ENCODE measurements at places on chromosomes 3 and 15.

GRCh38 chr3:150806185-150806835 lies 43.3 kb upstream of the SIAH2 start:
- no peak for DNase-seq

- no peak for DNase-seq
Measured at GRCh38 chr15:87604857-87605446, 651.6 kb downstream of the NTRK3 start.

DNA sequence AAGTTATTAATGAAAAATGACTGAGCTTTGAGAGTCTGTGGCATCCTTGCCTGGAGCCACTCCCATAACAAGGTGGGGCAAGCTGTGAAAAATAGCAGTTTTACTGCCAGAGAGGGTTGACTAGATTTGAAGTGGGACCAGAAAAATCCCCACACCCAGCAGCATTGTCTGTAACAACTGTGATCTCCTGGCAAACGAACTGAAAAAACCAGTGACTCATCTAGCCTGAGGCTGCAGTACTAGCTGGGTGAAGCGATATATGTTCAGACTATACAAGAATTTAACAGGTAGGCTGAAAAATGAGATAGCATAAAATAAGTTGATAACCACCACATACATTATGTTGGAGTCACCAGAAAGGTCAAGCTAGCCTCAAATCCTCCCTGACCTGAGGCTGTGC lies 64.0 kb downstream of the DPH6 start:
- no peak for DNase-seq

DNA sequence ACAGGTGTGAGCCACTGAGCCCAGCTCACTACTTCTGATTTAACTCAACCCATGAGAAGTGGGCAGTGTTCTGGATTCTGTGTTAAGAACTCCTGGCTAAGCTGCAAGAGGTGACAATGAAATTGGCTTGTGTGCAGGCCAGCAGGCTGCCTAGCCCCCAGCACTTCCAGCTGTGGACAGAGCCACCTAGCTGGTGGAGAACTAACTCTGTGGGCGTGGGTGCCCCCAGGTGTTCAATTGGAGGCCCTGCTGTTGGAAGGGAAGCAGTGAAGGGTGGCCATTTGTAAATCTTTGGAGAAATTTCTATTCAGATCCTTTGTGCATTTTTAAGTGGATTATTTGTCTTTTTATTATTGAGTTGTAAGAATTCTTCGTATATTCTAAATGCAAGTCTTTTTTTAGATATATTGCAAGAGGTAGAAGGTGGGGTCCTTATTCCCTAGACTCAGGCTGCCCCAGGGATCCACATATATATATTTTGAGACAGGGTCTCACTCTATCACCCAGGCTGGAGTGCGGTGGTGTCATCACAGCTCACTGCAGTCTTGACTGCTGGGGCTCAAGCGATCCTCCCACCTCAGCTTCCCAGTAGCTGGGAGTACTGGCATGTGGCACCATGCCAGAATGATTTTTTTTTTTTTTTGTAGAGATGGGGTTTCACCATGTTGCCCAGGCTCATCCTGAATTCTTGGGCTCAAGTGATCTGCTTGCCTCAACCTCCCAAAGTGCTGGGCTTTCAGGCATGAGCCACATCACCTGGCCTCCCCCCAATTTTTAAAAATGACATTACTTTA lies 7.2 kb upstream of the SCAMP5 start:
- no peak for DNase-seq

DNA sequence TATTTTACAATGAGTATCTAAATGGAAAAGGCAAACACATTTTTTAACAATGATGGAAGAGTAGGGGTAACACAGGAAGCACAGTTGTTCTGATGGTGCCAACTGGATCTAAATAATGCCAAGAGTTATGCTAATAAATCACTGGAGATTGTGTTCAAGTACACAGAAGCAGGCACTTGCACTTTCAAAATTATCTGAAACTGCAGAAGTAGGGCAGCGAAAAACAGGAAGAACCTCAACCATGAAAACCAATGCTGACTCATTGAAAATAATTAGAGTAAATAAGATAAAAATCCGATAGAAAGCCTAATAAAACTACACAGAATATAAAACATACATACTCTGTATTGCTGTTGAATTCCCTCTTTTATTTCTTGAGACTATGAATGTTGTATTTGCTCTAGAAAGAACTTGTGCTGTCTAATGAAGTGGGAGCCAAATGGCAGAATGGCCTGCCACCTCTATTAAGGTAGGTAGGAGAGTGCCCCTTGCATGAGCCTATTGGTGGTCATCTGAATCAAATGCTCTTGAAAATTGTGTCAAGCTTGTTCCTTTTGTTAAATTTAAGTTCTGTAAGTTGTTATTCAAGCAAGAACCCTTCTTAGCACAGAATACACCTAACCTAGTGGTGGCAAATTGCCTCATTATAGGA lies 93.7 kb downstream of the ABI3BP start:
- DNase-seq: no peak

DNA sequence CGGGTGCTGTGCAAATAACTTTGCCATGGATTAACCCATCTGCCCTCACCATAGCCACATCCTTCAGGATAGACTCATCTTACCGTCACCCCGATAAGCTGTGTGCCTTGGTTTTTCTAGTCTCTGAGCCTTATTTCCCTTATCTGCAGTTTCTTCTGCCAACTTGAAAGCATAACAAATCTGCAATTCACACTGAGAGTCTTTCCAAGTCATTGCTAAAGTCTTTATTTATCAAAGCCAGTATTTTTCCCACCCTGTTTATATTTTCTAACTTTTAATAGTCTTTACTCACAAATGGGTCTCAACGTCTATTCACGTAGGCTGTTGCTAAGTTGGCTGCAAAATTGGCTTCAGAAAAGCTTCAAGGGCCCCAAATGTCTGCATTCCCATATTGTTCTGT lies 61.6 kb upstream of the SUCLG2 start:
- no peak for DNase-seq

GRCh38 chr3:139745831-139746230 lies 68.1 kb upstream of the NMNAT3 start:
- no peak for DNase-seq

GRCh38 chr3:55128225-55128823 lies 200.5 kb upstream of the LRTM1 start:
- no peak for DNase-seq

GRCh38 chr3:5663601-5664000 lies 476.1 kb downstream of the EDEM1 start:
- no peak for DNase-seq

DNA sequence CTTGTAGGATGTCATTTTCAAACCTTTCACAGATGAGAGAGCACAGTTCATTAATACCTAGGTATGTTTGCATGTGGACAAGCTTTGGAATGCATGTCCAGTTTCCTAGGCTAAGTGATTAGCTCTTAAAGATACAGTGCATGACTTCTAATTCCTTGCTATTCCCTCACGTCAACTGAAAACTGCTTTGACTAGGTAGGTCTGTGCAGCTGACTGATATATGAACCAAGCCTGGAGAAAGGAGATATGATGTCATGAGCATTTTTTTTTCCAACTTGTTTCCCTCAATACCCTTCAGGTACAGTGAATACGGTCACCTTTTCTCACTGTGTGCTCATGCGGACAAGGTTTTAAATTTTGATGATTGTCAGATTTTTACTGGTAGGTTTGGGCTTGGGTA lies 41.6 kb upstream of the TASOR start:
- no peak for DNase-seq

- DNase-seq: no peak
Measured at GRCh38 chr3:85433319-85433718, 474.5 kb downstream of the CADM2 start.

DNA sequence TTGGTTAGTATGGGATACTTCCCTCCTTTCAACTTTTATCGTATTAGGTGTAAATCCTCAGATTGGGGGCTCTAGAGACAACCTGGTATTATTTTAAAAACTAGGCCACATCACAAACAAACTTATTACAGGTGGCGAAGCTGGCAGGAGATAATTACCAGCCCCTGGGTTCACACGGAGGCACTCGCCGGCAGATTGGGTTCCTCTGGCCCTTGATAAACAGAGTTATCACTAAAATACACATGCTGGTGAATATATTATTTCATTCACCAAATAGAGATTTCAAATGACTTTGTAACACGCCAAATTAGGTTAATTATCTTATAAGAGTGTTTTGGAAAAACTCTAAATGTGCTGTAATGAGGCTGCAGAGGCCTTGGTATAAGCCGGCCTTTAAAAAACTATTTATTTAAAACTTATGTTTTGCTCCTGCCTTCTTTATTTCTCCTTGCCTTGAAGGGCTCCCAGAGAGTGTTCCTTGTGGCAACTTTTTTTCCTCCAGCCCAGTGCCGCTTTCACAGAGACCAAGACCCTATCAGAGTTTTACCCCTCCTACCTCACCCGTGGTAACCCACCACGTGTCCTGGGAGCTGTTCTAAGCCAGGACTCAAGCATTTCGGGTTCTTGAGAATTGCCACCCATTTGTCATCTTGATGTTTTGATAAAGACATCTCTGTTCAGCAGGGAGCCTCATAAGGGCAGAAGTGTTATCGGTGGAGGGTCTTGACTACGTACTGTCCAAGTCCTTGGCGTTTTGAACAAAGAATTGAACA lies 468.6 kb upstream of the CFAP20DC start:
- no peak for DNase-seq

Data from tibial artery (tissue), 4 donors.